Inflammatory macrophage (primary cell): ENCODE measurements at places on chromosomes 5 and 9.

- DNase-seq = no peak
Measured at GRCh38 chr5:134506054-134507039, 19.1 kb upstream of the JADE2 start.

DNA sequence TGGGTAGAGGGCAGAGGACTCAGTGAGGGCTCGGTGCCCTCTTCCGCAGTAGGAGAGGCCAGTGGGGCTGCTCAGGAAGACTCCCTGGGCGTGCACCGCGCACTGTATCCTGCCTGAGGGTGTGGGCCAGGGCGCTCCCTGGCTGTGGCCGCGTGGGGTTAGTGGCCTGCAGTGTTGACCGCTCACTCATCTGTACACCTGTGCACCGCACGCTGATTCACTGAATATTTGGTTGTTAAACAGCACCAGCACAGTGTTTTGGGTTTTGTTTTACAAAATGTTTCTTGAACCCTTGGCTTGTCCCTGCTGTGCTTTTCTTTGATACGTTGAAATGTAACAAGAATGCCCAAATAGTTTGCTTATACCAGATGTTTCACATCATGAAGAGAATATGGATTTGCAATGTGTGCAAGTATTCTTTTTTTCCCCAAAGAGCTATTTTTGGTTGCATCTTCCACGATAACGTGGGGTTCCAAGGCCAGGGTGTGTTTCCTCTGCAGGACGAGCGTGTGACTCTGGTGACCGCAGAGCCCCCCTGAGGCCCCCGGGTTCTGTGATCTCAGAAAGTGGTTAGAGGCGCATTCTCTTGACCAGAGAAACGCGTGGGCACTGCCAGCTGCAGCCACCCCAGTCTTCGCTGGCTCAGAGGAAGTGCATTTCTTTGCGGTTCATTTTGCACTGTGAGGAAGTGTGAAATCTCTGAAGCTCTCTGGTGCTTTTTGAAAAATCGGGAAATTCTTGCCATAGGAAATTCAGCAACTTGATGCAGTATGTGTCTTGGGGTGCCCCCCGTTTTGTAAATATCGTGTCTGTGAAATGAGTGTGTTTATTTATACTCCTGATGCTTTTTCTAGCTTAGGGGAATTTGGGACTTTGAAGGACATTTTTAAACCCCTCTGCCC is 46.9 kb downstream of the AHRR start:
- DNase-seq = peak; percentile 96

DNA sequence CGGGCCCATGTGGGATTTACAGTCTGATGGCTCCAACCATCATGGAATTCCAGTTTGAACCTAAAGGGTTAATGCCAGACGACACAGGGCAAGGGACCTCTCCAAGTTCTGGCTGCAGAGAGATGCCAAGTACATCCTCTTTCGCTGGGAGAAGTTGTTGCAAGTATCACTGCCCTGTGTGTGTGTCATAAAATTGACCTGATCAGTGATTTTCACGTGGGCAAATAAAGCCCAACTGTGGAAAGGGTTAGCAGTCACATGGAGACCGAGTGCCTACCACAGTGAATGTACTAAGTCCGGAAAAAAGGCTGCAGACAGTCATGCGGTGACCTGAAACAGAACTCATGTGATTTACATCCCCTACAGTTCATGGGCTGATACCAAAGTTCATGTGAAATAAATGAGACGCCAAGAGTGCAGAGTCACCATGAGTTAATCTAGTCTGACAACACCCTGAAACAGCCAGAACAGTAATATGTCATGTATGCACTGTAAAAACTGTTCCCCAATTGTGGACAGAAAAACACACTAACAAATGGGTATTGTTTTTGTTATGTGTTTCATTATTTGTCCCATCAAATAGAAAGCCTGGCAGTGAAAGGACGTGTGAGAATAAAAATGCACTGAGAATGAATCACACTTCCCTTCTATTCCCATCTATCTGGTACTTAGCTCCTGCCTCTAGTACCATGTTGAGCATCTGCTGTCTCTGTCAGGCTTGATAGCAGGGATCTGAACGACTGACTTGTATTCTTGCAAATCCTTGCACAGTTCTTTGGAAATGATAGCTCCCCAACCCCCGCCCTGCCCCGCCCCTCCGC is 115.7 kb downstream of the SUSD1 start:
- DNase-seq = peak; percentile 97

DNA sequence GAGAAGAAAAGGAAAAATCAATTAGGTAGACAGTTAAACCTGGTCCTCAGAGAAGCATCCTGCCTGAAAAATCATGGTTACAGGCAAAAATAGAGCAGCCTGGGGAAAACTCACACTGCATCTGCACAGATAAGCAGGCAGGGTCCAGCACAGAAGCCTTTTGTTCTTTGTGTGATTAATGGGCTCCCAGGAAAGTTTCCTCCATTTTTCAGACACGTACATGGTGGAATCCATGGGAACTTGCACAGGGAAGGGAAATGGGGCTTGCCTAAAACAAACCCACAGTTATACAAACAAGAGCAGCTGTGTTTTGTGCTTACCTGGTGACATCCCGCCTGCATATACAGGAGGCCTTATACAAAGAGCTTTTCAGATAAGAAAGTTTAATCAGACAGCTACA is 243.9 kb upstream of the ATP10B start:
- no peak for DNase-seq

DNA sequence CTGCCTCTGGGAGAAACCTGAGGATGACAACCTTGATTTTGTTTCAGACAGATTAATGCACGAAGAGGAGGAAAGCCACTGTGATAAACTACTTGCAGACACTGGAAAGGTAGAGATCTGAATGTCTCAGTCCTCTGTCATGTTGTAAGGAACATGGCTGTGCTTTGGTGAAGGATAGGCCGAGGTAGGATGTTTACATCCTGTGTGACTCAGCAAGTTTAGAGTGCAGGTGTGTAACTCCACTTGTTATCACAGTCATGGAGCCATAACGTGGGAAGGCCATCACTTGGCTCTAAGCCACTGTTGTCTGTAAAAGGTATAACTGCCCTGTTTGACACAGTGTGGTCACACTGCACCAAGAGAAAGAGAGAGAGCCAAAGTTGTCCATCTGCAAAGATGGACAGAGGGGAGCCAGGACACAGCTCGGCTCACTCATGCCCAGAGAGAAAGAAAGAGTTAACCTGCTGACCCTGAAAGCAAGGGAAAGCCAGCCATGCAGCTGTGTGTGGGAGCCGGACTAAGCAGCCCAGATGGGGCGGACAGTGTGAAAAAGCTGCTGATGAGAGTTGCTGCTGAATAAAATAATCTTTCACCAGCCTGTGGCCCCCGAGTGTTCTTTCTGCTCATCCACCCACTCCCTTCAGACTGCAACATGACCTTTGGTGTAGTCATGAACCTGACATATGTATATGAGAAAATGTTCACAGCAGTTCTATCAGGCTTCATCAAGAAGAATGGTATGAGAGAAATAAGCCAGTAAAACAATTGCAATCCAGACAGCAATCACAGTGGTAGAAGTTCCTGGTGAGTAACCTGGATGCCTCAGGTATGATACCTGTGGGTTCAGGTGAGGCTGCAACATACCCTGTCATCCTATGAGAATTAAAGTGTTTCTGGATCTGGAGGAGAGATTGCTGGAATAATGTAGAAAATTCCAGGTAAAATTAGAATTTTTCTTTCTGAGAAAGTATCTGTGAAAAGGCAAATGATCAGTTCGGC is 115.9 kb downstream of the TARS1 start:
- DNase-seq = no peak

GRCh38 chr9:123098096-123098459 is 64.6 kb downstream of the GPR21 start:
- no peak for DNase-seq

- DNase-seq = no peak
Measured at GRCh38 chr5:84306601-84307000, 78.1 kb downstream of the EDIL3 start.

GRCh38 chr5:101284736-101285375 is 381.8 kb upstream of the ST8SIA4 start:
- no peak for DNase-seq

DNA sequence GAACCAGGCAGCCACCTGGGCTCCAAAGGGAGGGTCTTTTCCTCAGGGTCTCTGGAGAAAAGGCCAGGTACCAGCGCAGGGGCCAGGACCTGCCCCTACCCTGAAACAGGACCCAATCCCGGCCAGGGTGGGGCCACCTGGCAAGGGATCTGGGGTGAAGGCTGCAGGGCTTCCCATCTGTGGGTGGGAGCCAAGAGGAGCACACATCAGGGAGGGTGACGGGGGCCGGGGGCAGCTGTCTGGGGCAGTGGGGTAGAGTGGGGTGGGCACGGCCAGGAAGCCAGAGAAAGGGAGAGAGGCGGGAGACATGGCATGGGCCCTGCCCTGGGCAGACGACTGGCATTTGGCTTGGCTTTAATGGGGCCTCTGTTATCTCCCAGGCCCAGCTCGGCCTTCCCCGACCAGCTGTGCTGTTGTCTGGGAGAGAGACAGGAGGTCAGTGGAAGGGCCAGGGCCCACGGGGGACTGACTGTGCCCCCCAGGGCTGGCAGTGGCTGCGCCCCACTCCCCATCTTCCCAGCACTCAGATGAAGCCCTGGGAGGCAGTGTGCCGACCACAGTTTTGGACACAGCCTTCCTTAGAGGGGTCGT is 57.2 kb upstream of the RNF130 start:
- DNase-seq = no peak

- DNase-seq = no peak
Measured at GRCh38 chr5:147487031-147487750, 22.7 kb downstream of the DPYSL3 start.

- DNase-seq = no peak
Measured at GRCh38 chr5:52139888-52140615, 647.7 kb upstream of the ITGA1 start.

DNA sequence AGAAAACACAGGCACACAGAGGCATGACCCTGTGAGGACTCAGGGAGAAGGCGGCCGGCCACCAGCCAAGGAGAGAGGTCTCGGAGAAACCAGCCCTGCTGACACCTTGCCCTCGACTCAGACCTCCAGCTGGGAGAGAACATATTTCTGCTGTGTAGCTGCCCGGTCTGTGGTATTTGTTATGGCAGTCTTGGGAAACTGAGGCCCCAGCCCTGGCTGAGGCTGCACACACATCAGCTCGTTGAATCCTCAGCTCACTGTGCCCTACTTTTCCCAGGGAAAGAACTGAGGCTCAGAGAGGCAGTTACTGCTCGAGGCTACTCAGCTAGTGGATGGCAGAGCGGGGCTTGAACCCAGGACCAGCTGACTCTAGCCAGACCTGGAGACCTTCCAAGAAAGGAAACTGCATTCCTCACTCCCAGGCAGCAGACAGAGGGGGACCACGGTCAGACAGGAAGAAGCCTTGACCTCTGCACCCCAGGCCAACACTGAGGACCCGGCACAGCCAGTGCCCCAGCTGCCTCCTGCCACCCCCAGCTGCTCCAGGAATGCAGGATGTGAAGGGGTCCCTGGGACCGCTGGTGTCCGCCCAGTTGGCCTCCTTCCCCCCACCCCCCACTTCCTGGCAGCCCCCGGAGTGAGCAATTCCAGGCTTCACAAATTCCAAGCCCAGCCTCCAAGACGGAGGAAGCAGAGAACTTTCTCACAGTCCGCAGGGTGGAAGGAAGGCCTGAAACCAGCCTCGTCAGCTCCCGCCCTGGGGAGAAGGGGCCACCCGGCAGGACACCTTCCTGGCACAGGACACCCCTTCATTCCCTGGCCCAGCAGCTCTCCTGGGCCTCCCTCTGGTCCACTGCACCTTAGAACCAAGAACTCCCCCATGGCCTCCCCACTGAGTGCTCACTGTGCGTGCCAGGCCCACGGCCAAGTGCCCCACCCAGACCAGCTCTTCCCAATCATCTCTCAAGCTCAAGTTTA is 69.9 kb downstream of the LRSAM1 start:
- DNase-seq = no peak

DNA sequence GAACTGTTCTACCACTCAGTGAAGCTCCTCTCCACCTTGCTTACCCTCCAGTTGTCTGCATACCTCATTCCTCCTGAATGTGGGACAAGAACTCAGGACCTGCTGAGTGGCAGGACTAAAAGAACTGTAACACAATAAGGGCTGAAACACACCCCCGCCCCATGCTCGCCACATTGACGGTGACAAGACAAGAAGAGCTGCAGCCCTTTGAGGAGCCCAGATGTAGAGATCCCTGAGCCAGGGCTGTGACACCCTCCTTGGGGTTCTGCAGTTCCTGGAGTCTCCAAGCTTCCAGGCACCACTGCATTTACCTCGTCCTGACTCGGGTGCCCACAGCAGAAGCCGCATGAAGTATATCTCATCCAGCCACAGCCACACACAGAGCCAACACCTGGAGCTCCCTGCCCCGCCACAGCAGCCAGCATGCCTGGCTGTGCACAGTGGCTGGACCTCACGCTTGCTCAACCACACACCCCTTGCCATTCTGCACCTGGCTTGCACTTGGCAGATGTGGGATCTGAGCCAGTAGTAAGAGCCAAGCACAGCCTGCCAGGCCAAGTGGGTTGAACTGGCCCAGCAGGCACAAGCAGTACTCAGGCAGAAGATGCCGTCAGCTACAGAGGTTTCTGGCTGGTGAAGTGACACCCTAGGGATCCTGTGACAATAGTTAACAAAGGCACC is 166.1 kb downstream of the RNF180 start:
- DNase-seq = no peak

- no peak for DNase-seq
Measured at GRCh38 chr5:158591301-158591863, 508.3 kb downstream of the EBF1 start.

- no peak for DNase-seq
Measured at GRCh38 chr5:58503390-58504046, 12.3 kb downstream of the GAPT start.

DNA sequence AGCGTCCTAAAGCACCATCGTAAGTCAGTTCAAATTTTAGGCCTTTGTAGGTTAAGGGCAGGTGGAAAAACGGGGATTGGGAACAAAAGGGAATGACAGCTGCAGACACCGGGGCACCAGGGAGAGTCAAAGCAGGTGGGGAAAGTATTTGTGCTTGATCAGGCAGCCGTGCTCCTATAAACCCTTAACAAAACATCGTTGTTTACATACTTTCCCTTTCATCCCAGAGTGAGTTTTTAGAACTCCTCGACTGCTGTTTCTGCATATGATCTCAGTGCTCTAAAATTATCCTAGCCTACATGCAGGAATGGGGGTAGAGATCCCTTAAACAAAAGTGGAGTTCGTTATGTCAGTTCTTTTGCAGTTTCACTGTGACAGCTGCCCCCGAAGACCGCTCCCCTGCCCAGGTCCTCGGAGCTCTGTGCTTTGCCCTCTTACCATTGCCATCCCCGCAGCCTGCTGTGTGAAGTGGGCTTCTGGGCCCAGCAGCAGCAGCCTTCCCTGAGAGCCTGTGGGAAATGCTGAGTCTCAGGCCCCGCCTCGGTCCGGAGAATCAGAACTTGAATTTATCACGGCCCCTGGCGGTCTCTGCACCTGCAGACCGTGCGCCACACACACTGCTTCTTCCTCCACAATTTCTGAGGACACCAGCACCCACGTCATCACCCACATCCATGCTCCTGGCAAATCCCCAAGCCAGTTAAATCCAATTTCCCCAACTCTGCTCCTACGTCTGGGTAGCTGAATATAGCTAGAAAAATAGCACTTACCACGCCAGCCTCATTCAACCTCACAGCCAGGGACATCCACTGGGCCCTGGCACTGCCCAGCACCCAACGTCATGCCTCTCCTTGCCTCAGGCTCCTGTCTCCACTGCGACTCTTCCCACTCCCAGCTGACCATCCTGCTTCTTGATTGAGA is 86.8 kb downstream of the NSUN2 start:
- no peak for DNase-seq
